ENCODE measurements at places on chromosomes 3 and 15.

DNA sequence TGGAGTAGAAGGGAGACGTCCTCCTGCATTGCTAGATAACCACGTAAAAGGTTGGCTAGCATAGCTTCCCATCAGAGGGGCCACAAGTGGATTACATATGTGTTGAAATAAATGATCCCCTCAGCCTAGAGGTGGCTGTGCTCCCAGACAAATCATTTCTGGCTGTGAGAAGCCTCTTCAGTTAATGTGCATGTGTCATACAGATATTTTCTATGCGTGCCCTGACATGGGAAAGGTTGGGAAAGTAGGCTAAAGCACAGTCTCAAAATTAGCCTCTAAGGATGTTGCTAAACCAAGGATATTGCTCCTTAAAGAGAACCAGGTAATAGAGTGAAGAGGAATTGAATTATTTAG is 17.8 kb downstream of the USP3 start:
- DNase-seq = no peak

DNA sequence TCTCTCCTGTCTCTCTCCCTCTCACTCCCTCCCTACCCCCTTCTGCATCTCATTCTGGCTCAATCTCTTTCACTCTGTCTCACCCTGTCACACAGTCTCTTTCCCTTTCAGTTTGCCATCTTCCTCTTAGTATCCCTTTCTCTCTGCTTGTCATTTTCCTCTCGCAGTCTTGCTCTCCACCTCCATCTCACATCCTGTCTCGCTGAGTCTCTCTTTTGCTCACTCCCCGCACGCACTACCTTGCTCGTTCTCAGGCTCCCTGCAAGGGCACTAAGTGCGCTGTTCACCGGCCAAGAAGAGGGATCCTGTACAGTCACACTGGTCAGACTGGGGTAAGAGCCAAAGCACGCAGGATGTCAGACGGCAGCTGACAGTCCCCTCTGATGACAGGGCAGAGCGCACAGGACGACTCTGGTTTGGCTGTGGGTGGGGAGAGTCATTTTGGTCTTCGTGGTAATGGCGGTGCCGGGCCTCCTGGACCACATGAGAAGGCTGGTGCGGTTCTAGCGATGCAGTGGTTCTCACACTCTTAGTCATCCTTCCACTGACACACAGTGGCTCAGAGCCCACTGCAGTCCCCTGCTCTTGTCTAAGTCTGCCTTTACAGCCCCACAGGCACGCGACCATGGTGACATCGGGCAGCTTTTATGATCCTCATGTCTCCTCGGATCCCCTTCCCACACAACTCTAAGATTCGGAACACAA is 356.8 kb downstream of the FOXP1 start:
- no peak for DNase-seq

DNA sequence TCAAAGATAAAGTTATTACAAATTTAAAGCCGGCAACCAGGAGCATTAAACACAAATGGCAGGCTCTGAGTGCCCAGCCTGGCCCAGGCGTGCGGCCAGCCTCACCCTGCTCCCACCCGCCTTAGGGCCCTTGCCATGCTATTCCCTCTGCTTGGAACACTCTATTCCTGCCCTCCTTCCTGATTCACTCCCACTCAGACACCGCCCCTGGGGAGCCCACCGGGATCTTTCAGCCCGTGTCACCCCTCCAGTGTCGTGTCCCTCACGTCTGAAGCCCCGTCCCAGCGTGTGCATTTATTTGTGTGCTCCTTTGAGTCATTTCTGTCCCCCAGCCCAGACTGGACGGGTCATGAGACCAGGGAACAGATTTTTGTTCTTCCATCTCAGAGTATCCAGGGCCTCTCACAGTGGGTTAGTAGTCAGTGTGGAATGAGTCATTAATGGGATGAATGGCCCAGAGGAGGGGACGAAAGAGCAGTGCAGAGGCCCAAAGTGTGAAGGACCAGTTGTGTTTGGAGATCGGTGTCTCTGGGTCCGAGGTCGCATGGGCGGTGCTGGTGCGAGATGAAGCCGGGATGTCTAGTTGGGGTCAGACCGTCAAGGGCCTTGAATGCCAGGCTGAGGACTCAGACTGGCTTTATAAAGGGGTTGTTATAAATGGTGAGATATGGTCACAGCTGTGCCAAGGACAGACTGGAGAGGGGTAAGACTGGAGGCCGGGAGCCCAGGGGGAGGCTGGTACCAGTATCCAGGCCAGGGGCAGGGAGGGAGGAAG is 58.9 kb upstream of the SLC6A6 start:
- no peak for DNase-seq

- no peak for DNase-seq
Measured at GRCh38 chr3:77158730-77159581, 119.1 kb downstream of the ROBO2 start.

DNA sequence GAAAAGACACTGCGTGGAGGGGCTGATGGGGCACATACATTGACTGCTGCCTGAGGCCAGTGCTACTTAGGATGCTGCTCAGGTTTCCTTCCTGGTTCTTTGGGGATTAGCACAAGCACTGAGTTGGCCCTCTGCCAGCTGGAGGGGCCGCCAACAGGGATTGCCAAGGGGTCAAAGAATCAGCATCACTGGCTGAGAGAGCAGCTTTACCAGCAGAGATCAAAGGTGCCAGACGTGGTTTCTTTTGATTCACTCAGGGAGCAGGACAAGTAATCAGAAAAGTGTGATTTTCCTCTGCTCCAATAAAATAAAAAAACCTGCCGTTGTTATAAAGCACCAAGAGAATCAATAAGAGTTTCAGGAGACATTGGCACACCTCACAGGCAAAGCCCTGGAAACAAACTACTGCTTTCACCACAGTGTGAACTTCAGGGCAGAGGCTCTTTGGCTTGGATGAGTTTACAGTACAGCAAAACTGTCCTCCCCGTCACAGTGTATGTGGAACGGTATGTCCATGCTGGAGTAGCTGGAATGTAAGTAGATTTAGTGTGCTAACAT is 45.8 kb upstream of the FSIP1 start:
- DNase-seq = no peak

DNA sequence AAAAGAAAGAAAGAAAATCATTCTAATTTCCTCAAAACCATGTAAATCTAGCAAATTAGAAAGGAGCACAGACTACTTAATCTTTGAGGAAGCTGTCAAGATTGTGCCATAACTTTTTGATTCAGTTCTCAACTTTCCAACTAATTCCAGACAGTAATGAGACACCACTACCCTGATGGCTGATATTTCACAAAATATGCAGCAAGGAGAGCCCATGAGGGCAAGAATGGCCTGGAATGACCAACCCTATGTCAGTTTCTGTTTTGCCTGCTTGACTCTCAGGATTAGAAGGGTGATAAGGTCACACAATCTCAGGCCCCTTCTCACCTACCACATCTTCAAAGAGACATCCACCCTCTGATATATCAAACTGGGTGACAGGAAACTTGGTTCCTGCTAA is 134.7 kb downstream of the MAGI1 start:
- no peak for DNase-seq

DNA sequence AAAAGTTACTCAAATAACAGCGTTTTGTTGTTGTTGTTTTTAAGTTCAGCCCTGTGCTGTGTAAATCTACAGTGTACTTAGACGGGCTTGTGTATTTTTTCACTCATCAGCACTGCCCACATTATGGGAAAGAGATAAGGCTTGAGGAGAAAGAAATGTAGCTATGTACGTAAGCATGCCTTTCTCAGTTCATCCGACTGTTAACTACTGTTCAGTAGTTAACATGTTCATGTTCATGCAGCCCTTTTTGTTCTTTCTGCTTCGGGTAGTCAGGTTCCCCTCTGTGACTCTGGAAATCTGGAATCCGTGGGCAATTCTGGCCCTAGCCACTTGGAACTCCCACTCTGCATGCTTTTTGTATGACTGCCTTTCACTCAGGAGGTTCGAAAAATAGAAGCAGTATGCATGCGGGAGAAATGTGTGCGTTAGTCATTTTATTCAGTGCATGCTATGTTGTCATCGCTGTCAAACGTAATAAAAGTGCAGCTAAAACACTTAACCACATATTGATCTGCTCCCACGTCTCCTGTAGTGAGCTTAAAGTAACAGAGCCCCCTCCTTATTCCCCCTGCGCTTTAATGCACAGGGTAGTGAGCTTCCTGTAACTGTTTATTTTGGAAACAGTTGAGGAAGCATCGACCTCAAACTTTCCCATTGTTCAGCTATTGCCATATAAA is 283.1 kb upstream of the NR2F2 start:
- no peak for DNase-seq

- no peak for DNase-seq
Measured at GRCh38 chr3:195240171-195240701, 30.7 kb downstream of the XXYLT1 start.

- no peak for DNase-seq
Measured at GRCh38 chr3:72580900-72581299, 267.3 kb downstream of the SHQ1 start.

DNA sequence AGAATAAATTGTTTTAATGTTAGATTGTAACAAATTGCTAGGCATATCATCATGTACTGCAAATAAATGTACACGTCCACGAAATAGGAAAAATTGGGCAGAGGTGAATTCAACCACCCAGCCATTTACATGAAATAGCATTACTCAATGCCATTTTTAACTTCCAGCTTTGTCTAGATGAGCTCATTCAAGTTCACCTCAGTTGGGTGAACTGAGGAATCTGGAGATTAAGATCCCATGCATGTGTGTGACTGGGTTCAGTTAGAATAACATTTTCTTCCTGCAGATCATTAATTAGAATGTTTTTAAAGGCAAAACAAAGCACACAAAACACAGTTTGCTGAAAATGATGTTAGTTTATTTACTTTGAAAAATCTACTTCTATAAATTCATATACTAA is 767.8 kb upstream of the GOLIM4 start:
- DNase-seq = no peak

- DNase-seq = no peak
Measured at GRCh38 chr15:89118481-89118989, 30.3 kb downstream of the ABHD2 start.

GRCh38 chr15:79816571-79816970 is 80.2 kb downstream of the MTHFS start:
- DNase-seq = no peak

DNA sequence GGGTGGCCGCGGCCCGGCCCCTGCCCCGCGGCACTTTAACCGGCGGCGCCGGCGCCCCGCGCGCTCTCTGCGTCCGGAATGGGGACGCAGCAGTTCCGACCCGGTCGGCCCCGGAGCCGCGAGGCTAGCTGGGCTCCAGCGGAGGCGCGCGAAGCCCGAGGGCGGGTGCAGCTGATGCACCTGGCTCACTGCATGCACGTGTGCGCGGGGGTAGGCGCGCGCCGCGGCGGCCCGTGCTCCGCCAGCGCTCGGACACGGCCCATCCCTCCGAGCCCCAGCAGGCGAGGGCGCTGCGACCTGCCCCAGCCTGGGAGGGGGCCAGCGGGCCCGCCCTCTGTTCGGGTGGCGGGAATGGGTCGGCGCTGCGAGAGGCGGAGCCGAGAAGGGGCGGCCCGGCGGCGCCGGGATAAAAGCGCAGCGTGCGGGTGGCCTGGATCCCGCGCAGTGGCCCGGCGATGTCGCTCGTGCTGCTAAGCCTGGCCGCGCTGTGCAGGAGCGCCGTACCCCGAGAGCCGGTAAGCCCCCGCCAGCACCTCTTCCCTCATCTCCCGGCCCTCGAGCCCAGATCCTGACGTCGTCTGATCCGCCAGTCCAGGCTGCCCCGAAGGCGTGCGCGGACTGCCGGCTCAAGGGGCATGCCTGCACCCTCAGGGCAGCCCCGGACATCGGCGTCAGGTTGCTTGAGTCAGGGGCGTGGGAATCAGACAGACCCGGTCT is at the start of the genes CHDH and IL17RB:
Gene CHDH (minus strand): TSS at position 286 of the 717 bp plus-strand sequence. CDS start 22,411 bp downstream, outside the sequence.
Gene IL17RB (plus strand): TSS at position 435 of the 717 bp plus-strand sequence. CDS start 21 bp downstream, at position 456.
- DNase-seq = peak; percentile 48

GRCh38 chr15:76035593-76035992 is 23.4 kb upstream of the NRG4 start:
- no peak for DNase-seq

DNA sequence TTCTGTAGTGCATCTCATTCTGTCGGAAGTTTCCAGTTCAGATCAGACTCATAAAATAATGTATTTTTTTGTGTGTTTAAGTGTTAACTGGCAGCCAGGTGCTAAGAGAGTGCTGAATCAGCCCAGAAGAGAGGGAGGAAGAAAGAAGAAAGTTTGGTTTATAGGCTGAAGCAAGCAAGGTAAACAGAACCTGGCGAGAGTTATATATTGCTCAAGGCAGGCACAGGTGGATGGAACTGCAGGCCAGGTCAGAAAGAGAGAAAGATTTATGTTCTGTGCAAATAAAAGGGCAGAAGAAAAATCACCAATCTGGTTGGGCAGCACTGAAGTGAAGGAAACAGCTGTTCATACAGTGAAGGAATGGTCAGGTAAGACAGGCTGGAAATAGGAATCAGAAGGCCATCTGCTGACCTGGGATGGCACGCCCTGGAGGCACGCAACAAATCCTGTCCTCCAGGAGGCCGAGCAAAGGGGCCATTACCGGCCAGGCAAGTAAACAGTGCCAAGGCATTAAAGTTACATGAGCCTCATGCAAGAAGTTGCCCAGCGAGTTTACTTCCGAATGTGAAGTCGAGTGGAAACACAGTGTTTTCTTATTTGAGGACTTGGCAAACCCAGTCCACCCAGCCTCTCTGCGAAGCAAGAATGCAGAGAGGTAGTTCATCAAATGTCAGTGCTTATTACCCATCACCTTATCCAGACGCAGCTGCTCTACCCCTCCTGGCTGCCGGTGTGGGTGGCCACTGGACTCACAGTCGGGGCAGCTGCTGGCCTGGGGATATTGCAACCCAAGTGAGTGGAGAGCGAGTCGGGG is 309.8 kb downstream of the VPS13C start:
- DNase-seq = no peak

DNA sequence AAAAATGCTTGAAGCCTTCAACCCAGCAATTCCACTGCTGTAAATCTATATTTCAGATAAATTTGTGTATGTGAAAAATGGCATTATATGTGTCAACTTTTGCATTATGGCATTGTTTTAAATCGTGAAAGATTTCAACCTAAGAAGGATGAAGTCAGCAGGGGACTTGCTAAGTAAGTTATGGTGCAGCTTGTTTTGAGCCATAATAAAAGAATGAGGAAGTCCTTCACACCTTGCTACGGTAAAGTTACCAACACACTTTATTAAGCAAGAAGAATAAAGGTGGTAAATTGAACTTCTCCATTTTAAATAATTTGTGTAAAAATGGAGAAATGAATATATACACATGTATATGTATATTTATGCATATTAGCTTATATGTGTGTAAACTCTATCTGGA is 371.4 kb downstream of the ROBO2 start:
- no peak for DNase-seq

GRCh38 chr3:119582178-119582577 is 2.9 kb downstream of the ADPRH start:
- DNase-seq = no peak

GRCh38 chr3:16600780-16601536 is 4.3 kb downstream of the DAZL start:
- peak; percentile 73 for DNase-seq

- DNase-seq = no peak
Measured at GRCh38 chr3:46027736-46028397, 584 bp upstream of the XCR1 start.

- no peak for DNase-seq
Measured at GRCh38 chr3:94256888-94257813, 194.3 kb downstream of the NSUN3 start.

GRCh38 chr3:127121885-127122284 is 71.0 kb upstream of the PRR23E start:
- DNase-seq = no peak

GRCh38 chr3:183802989-183803388 is 22.4 kb downstream of the MAP6D1 start:
- DNase-seq = no peak

- no peak for DNase-seq
Measured at GRCh38 chr15:80527961-80528360, 123.8 kb downstream of the ARNT2 start.

GRCh38 chr3:184590795-184591194 is 29.2 kb downstream of the EPHB3 start:
- no peak for DNase-seq

- peak; percentile 43 for DNase-seq
Measured at GRCh38 chr15:65638681-65639089, 16.9 kb downstream of the SLC24A1 start.

- no peak for DNase-seq
Measured at GRCh38 chr3:9072667-9073009, 109.4 kb upstream of the RAD18 start.

All from hippocampal formation (tissue), 2 donors.